ENCODE measurements at places on chromosomes 7 and 10. TPM values are rescaled to one million over a fixed set of nuclear protein-coding genes. Genes with fewer than 3 reads are reported as not detected.

Gene C10orf53
- total RNA-seq: not detected

GRCh38 chr10:792792-793100, 103.3 kb upstream of the DIP2C start:
- no peak overlapping the region for H3K4me3 ChIP-seq
- no peaks in the 10 kb centered on the region for H3K36me3 ChIP-seq
- H3K4me1 ChIP-seq: peaks cover 23% of the 10 kb centered on the region
- no peak overlapping the region for H3K27ac ChIP-seq
- no peak for DNase-seq
- H3K27me3 ChIP-seq: no peaks in the 10 kb centered on the region

- no peaks in the 10 kb centered on the region for H3K4me1 ChIP-seq
- H3K27me3 ChIP-seq: no peaks in the 10 kb centered on the region
- no peak overlapping the region for H3K4me3 ChIP-seq
- no peak overlapping the region for H3K27ac ChIP-seq
- no peak for DNase-seq
Observed at GRCh38 chr7:86262781-86263180, 380.9 kb upstream of the GRM3 start.

GRCh38 chr10:23877791-23878320, 331.1 kb upstream of the KIAA1217 start:
- H3K4me3 ChIP-seq: no peak overlapping the region
- no peak for DNase-seq
- no peaks in the 10 kb centered on the region for H3K27me3 ChIP-seq
- no peaks in the 10 kb centered on the region for H3K36me3 ChIP-seq

DNA sequence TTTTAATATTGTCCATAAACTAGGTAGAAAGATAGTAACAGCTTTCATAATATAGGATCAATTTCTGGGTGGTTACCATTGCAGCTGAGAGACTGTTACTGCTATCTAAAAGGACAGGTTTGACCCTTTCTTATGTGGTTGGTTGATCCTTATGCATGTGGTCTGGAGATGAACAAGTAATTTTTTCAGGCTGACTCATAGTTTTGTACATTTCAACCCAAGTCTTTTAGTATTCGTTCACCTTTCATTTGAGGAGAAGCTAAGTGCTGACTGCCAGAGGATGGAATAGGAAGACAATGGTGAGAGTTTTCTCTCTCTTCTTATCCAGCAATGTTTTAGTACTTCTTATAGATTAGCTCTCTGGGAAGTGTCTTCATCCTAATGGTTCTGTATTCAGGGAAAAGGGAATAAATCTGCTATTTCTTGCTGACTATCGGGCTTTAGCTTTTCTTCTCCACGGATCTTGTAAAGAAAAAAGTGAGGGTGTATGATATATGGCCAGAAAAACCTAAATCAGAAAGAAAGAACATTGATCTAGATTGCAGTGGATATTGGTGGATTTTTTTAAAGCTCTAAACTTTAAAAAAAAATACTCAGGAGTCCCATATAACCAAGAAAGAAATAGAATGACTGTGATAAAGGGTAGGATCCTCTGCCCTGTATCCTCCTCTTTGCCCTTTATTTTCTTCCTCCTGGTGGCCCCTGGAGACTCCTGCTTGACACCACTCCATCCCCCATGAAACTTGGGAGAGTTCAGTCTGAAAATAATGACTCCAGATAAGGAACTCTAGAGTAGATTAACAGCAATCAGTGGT, 88.0 kb downstream of the CPED1 start:
- no peaks in the 10 kb centered on the region for H3K36me3 ChIP-seq
- DNase-seq: no peak
- peaks cover 4% of the 10 kb centered on the region for H3K4me1 ChIP-seq
- no peak overlapping the region for H3K27ac ChIP-seq
